ENCODE measurements at places on chromosomes 1 and 21. TPM values are rescaled to one million over a fixed set of nuclear protein-coding genes. Genes with fewer than 3 reads are reported as not detected.

FAM151A gene
- total RNA-seq = 0.26 TPM

FNDC7 gene
- total RNA-seq = not detected

RGS8 gene
- not detected for total RNA-seq

CDA gene
- total RNA-seq = 43.7 TPM

ENO1 gene
- 2,805 TPM for total RNA-seq

EFCAB7 gene
- total RNA-seq = 2.4 TPM

PGLYRP3 gene
- not detected for total RNA-seq

OR2T33 gene
- total RNA-seq = not detected

OR2G3 gene
- not detected for total RNA-seq

EPHB2 gene
- 30.9 TPM for total RNA-seq

FMN2 gene
- 3.2 TPM for total RNA-seq

GBP4 gene
- total RNA-seq = 0.02 TPM

OR2T29 gene
- total RNA-seq = not detected

NHLH2 gene
- total RNA-seq = 0.02 TPM

TAF1A gene
- 7.9 TPM for total RNA-seq

TCHHL1 gene
- total RNA-seq = not detected

SPRR1A gene
- total RNA-seq = not detected

TMEM125 gene
- total RNA-seq = not detected

KRTAP21-2 gene
- not detected for total RNA-seq

ZNF683 gene
- total RNA-seq = not detected

TMEM240 gene
- total RNA-seq = 0.75 TPM

LCE3D gene
- 2.8 TPM for total RNA-seq

All from A549 treated with AZD2906 at 1 μM for 4 hours (cell line).